Thymus (tissue), 14 donors: ENCODE measurements at places on chromosomes 5 and 9. TPM values are rescaled to one million over a fixed set of nuclear protein-coding genes. Genes with fewer than 3 reads are reported as not detected.

The CTXN3 gene
- total RNA-seq: not detected

The FSTL4 gene
- 0.99 TPM for total RNA-seq

DNA sequence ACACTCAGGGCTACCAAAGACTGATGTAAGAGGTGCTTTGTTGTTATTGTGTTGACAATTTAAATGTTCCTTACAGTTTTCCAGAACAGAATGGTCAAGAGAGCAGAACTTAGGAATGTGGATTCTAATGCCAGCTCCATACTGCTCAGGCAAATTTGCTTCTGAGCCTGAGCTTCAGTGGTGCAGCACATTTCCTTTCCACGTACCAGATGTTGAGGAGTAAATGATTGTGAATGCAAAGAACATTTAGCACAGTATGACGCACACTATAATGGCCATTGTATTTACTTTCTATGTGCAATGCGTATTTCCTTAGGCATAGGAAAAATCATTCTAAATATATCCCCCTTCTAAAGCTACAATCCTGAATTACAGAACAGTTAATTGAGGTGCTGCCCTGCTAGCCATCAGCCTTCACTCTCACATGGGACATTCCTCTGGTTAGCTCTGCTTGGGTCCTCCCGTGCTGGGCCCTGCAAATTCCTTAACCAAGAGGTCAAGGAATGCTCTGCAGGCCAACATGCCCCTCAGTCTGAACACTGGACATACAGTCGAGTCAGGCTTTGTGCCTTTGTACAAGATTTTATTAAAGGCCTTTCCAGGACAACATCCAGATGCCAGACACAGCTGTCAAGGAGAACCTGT is 21.1 kb upstream of the TMEM174 start:
- H3K4me3 ChIP-seq: no peak overlapping the region
- H3K27me3 ChIP-seq: peaks cover 32% of the 10 kb centered on the region
- H3K4me1 ChIP-seq: no peaks in the 10 kb centered on the region
- no peaks in the 10 kb centered on the region for H3K36me3 ChIP-seq

- peaks cover 24% of the 10 kb centered on the region for H3K36me3 ChIP-seq
- H3K4me3 ChIP-seq: no peak overlapping the region
- H3K4me1 ChIP-seq: no peaks in the 10 kb centered on the region
- DNase-seq: no peak
- no peak overlapping the region for H3K27ac ChIP-seq
These were observed 103.4 kb downstream of the PHF2 start for GRCh38 chr9:93679536-93680442.

- no peak overlapping the region for H3K4me3 ChIP-seq
- DNase-seq: no peak
- H3K27ac ChIP-seq: no peak overlapping the region
- no peaks in the 10 kb centered on the region for H3K4me1 ChIP-seq
- no peaks in the 10 kb centered on the region for H3K36me3 ChIP-seq
- no peaks in the 10 kb centered on the region for H3K27me3 ChIP-seq
These were observed 396.0 kb downstream of the MLLT3 start for GRCh38 chr9:20226345-20226744.

DNA sequence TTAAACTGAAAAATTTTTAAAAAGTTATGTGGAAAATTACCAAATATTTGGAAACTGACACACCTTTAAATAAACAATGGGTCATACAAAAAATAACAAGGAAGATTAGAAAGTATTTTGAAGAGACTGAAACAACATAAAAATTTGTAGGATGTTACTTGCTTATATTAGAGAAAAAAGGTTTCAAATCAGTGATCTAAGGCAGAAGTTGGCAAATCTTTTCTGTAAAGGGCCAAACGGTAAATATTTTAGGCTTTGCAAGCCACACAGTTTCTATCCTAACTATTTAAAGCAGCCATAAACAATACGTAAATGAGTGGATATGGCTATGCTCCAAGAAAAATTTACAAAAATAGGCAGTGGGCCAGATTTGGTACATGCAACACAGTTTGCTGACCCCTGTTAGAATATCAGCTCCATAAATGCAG is 81.3 kb downstream of the OXCT1 start:
- H3K36me3 ChIP-seq: peaks cover 4% of the 10 kb centered on the region
- no peak overlapping the region for H3K27ac ChIP-seq
- H3K27me3 ChIP-seq: no peaks in the 10 kb centered on the region
- no peak for DNase-seq

DNA sequence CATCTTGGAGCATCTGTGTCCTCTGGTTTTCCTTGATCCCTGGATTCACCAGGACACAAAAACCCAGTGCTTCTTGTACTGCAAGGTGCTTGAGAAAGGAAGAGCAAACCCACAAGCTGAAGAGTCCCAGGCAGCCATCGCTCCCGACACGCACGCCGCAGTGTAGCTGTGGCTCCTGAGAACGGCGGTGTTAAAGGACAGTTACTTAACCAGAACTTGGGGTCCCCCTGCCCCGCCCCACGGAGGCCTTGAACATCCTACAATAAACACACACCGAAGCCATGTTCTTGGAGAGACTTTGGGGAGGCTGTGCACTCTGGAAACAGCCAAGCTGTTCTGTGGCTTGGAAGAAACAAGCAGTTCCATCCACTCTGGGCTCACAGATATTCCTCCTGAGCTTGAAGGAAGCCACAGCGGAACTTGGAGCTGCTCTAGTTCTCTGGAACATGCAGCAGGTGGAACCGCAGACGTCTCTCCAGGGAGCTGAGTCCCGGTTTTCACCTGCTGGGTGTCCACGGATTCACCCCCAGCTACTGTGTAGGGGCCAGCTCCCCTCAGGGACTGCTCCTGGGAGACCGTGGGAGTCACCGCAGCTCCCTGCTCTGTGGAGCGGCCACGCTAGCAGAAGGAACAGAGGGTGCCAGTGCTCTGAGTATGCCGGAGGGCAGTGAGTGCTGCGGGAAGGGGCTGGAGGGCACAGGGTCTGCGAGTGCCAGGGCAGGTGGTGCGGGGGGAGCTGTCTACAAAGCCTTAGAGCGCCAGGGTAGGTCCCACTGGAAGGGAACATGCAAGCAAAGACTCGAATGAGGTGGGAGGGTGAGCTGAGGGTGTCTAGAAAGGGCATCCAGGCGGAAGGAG is 107.3 kb downstream of the ADAMTS2 start:
- no peaks in the 10 kb centered on the region for H3K4me1 ChIP-seq
- H3K36me3 ChIP-seq: no peaks in the 10 kb centered on the region

- H3K36me3 ChIP-seq: no peaks in the 10 kb centered on the region
- DNase-seq: no peak
- H3K4me1 ChIP-seq: no peaks in the 10 kb centered on the region
- H3K4me3 ChIP-seq: no peak overlapping the region
- no peaks in the 10 kb centered on the region for H3K27me3 ChIP-seq
These were observed 108.7 kb upstream of the MPDZ start for GRCh38 chr9:13388157-13388556.
